ENCODE measurements at places on chromosomes 2 and 18. TPM values are rescaled to one million over a fixed set of nuclear protein-coding genes. Genes with fewer than 3 reads are reported as not detected.

Gene MAL
- total RNA-seq, result not detected

GRCh38 chr2:169828141-169828811, 1.0 kb downstream of the UBR3 start:
- DNase-seq, result peak; percentile 51

DNA sequence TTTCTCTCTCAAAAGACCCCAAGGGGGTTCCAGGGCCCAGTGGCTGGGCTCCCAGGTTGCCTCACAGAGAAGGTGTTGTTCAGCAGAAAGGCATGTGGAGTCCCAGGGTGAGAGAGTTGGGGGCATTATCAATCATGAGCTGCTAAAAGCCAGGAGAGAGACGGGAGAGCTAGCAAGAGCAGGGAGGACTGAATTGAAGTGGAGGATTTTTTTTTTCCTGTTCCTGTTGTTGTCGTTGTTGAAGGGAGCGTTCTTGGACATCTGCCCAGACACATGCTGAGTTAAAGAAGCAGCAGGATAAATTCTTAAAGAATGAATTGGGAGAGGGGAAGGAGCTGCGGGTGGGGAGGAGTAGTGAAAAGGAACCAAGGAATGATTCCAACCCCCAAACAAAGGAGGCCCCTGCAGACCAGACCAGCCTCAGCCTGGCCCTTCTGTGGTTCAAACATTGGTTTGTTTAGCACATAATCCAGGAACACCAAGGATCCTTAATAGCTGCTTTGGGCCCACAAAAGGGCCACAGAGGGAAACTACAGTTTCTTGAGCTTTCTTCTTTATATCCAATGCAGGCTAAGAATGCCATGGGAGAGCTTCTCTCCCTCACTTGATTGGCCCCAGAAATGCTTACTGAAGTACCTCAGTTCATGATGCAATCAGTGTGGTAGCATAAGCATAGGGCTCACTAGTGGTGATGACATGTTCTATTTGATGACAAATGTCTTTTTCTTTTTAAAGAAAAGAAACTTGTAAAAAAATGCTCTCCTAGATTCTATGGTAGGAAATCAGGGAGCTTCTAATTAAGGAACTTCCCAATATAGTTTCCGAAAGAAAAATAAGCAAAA, 146.0 kb downstream of the SETBP1 start:
- no peak for DNase-seq

DNA sequence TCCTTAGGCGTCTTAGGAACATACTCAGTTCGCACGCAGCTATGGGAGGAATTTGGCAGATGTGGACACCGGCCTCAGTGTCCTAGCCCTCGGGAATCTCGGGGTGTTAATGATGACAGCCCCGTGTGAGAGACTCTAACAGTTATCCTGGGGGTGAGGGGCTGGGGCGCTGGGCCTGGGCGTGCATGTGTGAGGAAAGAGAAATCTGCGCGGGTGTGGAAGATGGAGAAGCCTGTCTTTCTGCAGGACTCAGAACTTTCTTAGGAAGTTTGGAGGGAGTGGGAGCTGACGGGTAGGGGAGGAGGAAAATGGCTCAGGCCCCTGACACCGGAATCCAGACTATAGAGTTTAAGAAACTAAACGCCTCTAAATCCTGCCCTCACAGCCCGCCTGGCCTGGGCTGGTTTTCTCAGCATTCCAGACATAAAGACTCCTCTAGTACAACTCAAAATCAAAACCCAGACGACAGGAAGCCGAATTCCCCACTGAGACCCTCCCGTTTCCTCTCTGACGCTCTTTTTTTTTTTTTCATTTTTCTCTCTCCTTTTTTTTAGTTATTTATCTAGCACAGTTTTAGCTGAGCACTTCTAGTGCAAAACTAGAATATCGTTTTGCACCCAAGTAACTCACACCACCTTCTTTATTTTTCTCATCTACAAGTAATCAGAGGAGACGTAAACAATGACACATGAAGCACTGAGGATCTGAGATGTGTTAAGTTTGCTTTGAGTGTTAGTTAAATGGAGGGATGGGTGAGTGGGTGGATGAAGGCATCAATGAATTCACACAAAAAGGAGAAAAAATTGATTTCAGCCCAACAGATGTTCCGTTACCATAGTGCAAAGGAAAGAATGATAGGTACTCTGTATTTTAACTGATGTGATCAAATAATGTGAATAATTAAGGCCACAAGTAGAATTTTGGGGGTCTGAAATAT, 1.2 kb upstream of the HAAO start:
- no peak for DNase-seq

Data from Caco-2 (cell line).